Kidney tubule cell (primary cell): ENCODE measurements at places on chromosomes 5 and 9.

DNA sequence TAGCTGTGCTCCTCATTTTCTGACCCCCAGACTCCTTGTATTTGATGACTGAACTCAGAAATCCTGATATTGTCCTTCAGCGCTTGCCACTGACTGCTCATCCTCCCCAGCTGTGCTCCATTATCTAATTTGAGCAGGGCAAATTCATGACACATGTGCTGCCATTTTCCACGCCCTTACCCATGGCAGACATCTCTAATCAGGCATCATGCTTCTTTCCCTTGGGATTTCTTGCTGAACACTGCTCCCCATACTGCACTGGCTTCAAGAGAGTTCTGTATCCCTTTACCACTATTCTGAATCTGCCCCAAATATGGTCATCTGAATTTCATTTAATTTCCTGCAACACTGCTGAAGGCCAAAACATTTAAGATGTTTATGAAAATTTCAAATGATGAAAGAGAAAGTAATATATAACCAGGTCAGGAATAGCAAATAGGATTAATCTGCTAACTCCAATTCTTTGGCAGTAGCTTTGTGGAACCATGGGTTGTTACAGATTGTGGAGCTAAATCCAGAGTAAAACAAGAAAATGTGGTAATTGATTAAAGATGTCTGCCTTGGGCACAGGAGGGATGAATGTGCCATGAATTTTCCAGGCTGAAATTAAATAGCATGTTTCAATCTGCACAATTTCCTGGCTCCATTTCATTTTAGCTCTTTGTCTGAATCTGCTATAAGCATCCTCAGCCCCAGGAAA is 93.6 kb downstream of the CYFIP2 start:
- no peak for DNase-seq

- no peak for DNase-seq
Observed at GRCh38 chr9:567128-567746, 274.3 kb upstream of the DMRT1 start.

DNA sequence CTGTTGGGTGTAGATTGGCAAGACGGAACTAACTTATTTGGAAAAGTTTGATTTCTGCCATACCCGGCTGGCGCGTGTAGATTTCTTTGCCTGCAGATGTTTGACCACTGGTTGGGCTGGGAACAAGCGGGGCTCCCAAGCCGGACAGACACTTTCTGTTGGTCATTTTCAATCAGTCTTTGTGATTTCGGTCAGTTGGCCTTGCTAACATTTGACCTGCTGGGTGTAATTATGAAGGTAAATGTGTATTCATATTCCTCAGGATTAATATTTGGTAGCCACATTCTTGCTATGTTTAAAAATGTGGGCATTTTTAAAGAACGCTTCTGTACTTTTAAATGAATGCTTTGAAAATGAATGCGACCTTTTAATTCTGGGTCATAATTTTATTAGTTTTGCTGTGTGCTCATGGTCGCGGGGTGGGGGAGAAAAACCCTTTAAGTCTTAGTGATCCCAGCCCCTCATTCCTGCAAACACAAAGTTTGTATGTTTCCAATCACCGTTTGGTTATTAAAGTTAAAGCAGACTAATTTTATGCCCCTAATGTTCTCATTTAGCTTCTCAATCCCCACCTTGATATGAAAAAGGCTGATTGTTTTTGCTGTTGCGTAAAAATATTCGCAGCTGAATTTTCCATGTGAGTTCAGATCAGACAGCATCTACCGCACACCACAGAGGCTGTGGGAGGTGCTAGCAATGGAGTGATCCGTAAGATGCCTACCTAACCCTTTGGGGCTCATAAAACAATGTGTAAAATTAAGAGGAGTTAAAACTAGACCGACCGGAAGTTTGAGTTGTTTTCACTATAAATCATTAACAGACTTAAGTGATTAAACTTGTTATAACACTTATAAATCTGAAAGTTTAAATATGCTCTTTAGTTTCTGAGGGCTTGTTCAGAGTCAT is 1.5 kb downstream of the RASGRF2 start:
- DNase-seq = peak; percentile 64

DNA sequence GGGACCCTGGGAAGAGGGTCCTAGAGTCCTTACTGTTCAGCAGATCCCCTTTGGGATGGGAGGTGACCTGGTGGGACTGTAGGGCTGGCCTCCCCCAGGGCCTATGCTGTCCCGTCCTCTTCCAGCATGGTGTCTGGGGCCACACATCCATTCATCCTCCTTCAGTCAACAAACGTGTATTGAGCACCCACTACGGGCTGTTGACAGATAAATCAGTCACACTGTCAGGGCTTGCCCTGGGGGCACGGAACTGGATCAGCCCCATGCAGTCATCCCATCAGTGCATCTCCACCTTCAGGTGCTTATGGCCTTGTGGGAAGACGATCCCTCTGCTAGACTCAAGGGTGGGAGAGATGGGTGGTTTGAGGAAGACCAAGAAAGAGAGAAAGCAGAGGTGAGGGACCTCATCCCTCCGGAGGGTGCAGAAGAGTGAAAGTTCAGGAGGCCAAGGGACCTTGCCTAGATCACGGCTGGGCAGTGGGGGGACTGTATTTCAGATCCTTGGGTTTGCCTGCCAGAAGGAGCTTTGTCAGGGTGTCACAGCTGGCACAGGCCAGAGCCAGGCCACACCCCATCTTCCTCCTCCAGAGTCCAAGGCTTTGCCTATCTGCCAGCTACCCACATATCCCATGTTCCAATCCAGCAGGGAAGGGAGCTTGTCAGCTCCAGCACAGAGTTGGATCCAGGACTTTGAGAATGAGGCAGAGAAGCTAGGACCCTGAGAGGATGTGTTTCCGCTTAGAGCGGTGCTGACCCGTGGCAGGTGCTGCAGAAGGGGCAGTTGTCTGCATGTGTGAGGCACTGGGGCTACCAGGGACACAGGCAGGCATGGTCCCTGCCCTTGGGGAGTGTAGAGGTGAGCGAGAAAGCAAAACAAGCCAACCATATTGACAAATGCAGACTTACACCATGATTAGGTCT is 30.5 kb downstream of the COL27A1 start:
- DNase-seq = no peak

- peak; percentile 93 for DNase-seq
Observed at GRCh38 chr9:78866207-78867132, 569.5 kb downstream of the PSAT1 start.

- DNase-seq = no peak
Observed at GRCh38 chr5:98128846-98129245, 644.6 kb upstream of the RGMB start.

GRCh38 chr5:128303593-128303992 is 220.0 kb downstream of the SLC12A2 start:
- no peak for DNase-seq

DNA sequence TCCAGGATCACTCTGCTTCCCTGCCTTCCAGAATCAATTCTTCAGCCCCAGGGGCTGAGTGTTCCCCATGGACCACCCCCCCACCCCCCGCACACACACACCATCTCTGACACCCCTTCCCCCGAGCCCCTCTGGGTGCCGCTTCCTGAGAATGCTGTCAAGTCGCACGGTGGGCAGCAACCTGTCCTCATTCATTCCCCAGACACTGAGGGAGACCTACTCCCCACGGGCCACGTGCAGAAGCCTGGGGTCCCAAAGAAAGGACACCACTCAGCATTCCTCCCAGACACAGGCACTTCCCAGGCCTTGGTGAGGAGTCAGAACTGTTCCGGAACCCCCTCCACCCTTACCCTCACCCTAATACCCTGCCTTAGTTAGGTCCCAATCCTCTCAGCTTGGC is 12.8 kb downstream of the CPLX2 start:
- DNase-seq = no peak

GRCh38 chr5:124806373-124807077 is 60.1 kb upstream of the ZNF608 start:
- peak; percentile 93 for DNase-seq

DNA sequence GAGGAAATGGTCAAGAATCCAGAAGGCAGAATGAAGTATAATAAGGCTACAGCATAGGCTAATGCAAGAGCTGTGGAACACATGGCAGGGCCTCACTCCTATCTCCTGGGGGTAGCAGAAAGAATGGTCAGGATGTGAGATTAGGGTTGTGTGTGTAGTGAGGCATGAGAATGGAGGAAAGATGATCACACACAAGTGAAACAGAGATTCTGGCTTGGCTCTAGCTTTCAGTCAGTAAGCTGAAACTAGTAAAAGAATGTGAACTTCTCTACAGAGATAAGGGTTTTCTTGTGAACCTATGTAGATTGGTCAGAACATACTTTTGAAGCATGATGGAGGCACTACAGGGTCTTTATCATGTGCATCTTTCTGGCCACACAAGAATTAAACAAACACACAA is 298.8 kb downstream of the ASTN2 start:
- no peak for DNase-seq

DNA sequence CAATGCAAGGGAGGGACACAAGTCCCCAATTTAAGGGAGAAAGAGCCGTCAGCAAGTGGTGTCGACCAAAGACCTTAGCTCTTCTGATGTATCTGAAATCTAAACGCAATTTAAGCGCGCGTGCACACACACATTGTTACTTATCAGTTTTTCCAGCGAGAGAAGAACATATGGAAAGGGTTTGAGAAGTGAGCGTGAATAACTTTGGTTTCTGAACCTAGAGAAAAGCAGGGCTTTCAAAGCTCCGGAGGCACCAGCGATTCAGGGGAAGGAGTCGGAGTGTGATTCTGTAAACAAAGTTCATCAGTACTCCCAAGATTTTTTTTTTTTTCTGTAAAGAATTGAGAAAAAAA is 191.8 kb downstream of the MEF2C start:
- no peak for DNase-seq

- peak; percentile 99 for DNase-seq
Observed at GRCh38 chr9:18490641-18491370, 16.9 kb downstream of the ADAMTSL1 start.

- DNase-seq = no peak
Observed at GRCh38 chr5:7584749-7585148, 188.8 kb downstream of the ADCY2 start.
